Stimulated activated CD4-positive, alpha-beta T cell treated with anti-CD3 and anti-CD28 coated beads, Interleukin-15, amount 100 ng/mL, for 24 hours (primary cell): ENCODE measurements at places on chromosomes 3 and 15.
A peak's percentile ranks its signal among the peaks of the same experiment; 100 is the strongest.

- no peak for DNase-seq
Observed at GRCh38 chr15:93070551-93071296, 18.3 kb downstream of the RGMA start.

GRCh38 chr3:163016251-163016650 lies 1519.6 kb downstream of the OTOL1 start:
- DNase-seq, result no peak

- no peak for DNase-seq
Observed at GRCh38 chr3:141330235-141330634, 38.1 kb upstream of the ZBTB38 start.

GRCh38 chr15:65956307-65956706 lies 87.0 kb downstream of the RAB11A start:
- DNase-seq, result no peak

DNA sequence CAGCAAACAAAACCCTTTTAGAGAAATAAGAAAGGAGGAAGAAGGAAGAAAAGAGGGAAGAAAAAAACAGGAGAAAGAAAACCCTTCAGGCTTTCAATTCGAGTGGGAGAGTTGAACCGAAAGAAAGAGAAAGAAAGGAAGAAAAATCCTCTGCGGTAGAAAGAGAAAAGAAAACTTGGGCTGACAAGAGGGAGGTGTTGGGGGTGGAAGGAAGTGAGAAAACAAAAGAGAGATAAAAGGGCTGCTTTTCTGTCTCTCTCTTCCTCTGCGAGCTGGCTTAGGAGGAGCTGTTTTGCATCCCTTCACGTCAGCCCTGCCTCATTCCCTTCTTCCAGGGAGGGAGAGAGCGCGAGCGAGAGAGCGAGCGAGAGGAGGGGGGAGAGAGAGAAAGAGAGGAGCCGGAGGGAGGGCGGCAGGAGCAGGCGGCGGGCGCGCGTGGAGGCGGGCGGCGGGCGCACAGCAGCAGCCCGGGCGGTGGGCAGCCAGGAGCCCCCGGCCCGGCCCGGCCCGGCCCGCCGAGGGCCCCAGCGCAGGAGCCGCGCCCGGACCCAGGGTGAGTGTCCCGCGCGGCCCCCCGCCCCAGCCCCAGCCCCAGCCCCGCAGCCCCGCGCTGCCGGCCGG lies at the start of gene ZNF710:
TSS of gene ZNF710 (plus strand) at position 263 of the 621 bp plus-strand sequence. CDS start 65,814 bp downstream, outside the sequence.
- DNase-seq, result peak; percentile 44

DNA sequence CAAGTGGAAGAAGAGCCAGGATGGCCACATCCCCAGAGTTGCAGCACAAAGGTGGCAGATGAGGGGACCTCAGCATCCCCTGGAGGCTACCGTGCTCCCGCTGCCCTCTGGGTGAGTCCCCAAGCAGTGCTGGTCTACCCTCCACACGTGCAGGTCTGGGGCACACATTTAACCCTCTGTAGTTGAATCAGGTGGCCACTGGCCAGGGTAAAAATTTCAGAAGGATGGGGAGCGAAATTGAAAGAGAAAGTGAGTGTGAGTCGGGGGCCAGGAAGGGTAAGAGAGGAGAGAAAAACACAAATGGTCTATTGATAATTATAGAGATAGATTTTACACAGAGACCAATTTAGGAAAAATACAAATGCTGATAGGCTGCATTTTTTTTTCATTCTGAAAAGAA lies 139.5 kb upstream of the EIF1B start:
- no peak for DNase-seq

- DNase-seq, result no peak
Observed at GRCh38 chr3:184733181-184733580, 21.3 kb upstream of the MAGEF1 start.

GRCh38 chr3:95123104-95123503 lies 1060.2 kb downstream of the NSUN3 start:
- DNase-seq, result no peak

GRCh38 chr3:31009881-31010280 lies 115.4 kb upstream of the GADL1 start:
- DNase-seq, result no peak

DNA sequence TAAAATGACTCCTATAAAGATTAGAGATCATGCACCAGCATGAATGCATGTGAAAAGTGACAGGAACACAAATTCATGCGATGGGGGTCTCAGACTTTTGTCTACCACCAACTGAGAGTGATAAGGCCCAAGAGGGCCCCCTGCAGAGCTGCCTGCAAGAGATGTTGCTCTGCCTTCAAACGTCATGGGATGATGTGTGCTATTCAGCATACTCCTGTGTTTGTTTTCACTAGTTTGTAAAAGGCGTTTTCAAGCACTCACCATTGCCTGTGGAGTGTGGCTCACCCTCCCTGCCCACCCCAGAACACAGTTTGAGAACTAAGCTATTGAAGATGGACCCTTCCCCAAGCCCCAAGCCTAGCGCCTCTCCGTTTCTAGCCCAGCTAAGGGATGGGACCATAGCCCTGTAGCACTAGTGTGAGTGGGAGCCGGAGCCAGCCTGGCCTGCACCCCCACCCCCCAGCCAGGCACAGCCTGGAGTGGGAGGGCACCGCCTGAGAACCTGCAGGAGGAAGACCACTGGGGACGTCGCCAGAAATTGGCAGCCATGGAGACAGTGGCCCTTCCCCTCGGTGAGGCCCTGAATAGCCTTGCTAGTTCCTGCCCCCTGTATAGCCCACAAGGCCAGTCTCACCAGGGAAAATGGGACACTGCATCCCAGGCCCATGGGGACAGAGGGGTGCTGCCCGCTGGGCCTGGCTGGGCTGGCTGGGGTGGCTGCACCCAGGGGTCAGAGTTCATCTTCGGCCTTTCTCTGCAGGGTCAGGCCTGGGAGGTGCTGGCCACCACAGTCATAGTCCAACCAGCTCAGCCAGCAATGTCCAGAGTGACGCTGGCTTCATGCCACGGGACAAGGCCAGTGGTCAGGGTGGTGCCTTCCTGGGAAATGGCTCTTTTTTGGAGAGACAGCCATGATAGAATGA lies 22.6 kb upstream of the KLF13 start:
- no peak for DNase-seq

- no peak for DNase-seq
Observed at GRCh38 chr3:2360815-2361214, 262.1 kb downstream of the CNTN4 start.

GRCh38 chr15:57213862-57214261 lies 162.4 kb upstream of the CGNL1 start:
- no peak for DNase-seq
